ENCODE measurements at places on chromosomes 6 and 20.

GRCh38 chr6:38510205-38510604 is 129.5 kb downstream of the BTBD9 start:
- DNase-seq = no peak

GRCh38 chr20:40641809-40642208 is 47.2 kb downstream of the MAFB start:
- no peak for DNase-seq

- no peak for DNase-seq
Observed at GRCh38 chr6:149820506-149820905, 43.7 kb downstream of the LRP11 start.

- no peak for DNase-seq
Observed at GRCh38 chr6:132253211-132253610, 148.1 kb downstream of the MOXD1 start.

- DNase-seq = no peak
Observed at GRCh38 chr6:150546457-150546856, 53.2 kb upstream of the PLEKHG1 start.

GRCh38 chr6:54188846-54189245 is 77.6 kb downstream of the MLIP start:
- no peak for DNase-seq

GRCh38 chr6:160955508-160956295 is 35.9 kb upstream of the MAP3K4 start:
- DNase-seq = no peak

DNA sequence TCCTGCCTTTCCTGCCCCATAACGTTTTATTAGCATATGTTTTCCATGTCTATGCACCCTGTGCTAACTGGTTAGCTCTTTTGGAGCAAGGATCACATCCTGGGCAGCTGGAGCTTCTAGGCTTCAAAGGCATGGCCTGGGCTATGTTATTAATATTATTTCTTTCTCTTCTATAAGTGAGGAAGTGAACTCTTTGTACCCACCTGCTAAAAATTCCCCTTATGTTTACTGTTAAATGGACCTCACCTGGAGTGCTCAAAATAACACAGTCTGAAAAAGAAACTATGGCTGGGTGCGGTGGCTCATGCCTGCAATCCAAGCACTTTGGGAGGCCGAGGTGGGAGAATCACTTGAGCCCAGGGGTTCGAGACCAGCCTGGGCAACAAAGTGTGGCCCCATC is 97.8 kb downstream of the TNFAIP3 start:
- DNase-seq = no peak

DNA sequence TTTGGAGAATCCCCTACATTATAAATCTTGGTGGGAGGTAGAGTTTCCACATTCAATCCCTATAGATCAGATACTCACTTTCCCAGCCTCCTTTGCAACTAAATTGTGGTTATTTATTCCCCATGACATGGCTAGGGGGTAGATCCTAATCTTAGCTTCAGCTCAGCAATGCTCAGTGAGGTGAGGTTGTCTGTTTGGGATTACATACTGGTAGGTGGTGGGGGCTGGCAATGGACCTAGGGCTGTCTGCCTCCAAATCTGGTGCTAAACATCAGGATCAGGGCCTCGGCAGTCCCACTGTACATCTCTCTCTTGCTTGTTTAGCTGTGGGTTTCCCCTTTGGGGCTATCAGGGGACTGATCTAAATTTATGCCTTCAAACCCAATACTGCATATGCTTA is 45.8 kb upstream of the PMEPA1 start:
- DNase-seq = no peak

DNA sequence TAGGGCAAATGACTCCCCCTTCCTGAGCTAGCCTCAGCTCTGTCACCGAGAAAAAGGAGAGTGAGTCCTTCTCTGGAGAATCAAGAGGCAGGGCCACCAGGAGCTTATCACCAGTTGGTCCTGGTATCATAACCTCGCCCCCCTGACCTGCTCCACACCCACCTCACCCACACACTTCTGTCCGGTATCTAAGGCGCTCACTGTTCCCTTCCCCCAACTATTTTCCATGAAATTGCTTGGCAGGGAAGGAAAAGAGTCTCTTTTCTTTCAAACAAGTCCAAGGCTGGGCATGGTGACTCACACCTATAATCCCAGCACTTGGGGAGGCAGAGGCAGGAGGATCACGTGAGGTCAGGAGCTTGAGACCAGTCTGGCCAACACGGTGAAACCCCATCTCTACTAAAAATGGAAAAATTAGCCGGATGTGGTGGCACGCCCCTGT is 77.6 kb downstream of the ZMYND8 start:
- DNase-seq = no peak

GRCh38 chr20:37804584-37805566 is 98.1 kb upstream of the VSTM2L start:
- DNase-seq = no peak

DNA sequence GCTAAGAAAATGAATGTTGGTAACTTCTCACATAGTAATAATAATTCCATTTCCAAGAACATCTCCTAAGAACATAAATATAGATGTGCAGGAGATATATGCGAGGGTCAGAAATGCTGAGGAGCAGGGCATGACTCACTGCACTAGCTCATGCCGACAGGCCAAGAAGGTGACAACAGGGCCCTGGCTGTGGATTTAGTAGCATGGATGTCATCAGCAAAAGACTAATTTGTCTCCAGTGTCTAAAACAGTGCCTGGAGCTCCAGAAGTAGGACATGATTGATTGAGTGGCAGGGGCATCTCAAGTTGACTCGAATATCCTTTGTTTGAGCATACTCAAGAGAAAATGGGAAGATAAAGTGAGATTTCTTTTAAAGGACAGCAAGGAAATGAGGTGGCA is 207.0 kb upstream of the FOXA2 start:
- no peak for DNase-seq

DNA sequence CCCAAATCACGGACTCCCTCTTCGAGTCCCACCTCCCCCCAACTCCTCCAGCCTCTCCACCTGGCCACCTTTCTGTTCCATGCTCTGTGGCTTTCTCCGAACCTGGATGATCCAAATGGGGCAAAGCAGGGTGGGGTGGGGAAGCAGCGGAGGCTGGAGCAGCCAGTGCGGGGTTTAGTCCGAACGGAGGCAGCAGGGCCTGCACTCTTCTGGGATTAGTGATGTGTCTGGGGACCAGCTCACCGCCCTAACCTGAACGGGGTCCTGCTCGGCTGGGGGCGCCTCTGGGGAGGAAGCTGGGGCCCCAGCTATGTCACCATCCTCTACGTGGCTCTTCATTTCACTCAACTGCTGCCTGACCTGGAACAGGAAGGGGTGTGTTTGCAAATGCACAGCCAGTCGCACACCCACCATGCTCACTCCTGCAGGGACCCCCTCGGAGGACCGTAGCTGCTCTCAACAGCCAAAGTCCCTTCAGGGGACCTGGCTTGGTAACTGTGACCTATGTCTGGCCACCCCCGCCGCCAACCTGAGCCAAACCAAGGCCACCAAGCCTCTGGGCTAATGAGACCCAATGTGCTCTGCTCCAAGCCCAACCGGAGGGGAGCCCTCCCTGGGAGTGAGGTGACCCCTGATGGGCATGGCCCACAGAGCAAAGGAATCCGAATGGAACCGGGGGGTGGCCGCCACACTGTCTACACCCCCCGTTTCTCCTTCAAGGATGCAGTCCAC is 46.8 kb downstream of the DSTN start:
- DNase-seq = no peak

DNA sequence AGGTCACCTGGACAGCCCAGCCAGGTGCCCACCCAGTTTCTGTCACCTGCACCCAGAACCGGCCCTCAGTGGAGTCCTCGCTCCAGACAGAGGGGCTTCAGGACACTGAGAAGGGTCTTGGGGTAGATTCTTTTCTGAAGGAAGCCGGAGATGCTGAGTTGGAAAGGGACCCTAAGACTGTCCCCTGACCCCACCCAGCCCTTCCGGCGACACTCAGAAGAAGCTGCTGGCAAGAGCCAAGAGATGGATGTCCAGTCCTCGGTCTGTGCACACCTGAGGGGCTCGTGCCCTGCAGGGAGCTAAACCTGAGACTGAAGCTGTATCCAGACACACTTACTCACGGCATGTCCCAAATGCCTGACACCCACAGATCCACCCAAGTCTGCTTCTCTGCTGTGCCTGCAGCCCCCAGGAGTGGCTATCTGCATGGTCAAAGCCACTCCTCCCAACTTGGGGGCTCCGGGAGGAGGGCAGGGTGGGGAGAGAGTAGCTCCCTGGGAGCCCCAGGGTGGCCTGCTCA is 20.2 kb downstream of the NTSR1 start:
- no peak for DNase-seq

DNA sequence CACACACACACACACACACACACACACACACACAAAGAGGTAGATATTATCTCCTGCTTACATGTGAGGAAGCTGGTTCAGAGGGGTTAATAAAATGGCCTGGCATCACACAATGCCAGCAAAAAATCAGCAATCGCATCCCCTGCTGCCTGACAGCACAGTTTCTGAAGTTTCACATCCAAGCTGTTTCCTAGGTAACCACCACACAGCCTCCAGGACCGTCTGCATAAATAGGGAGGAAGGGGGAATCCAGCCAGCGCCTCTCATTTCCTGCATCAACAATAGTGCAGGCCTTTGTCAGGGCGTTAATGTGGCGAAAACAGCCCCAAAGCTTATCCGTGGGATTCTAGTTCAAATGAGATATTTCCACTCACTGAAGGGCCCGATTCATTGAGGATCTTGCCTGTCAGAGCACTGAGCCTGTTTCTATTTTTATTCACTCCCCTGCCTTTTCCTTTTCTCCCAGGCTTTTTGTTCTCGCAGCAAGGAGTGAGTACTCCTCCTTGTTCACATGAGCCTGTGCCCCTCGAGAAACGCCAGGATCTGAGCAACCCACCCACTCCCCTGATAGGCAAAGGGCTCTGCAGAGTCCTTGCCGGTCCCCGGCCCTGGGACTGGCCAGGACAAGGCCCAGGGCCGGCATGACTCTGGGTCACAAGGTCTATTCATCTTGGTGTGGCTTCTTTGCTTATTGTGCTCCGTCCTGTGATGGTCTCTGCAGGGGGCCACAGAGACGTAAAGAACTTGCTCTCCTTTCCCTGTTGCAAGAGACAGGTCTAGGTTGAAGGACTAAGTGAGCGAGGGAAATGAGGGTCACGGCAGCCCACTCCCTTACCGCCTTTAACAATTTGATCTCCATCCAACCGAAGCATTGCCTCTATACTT is 32.7 kb downstream of the TUBB2B start:
- DNase-seq = no peak

DNA sequence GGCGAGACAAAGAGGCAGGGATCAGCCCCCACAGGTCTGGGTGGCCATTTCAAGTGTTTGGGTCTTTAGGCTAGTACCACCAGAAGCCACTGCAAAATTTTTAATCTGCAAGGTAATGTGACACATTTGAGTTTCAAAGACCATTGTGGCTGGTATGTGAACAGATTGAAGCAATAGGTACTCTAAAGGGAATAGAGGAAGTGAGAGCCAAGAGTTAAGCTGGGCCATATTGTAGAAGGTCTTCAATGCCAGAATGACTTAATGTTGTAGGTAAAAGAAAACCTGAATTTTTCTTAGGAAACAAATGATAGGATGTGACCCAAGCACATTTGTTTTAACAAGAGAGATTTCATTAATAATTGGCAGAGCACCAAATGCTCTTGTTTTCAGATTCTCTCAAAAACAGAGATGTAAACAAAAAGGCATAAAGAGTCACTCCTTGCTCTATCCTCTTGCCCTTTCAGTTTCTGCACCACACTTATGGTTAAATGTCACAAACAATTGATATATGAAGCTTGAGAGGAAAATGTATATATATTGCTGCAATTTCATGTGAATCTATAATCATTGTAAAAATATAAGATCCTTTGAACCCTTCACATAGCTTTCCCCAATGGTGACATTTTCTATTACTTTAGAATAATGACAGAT is 307.1 kb upstream of the PLN start:
- no peak for DNase-seq

DNA sequence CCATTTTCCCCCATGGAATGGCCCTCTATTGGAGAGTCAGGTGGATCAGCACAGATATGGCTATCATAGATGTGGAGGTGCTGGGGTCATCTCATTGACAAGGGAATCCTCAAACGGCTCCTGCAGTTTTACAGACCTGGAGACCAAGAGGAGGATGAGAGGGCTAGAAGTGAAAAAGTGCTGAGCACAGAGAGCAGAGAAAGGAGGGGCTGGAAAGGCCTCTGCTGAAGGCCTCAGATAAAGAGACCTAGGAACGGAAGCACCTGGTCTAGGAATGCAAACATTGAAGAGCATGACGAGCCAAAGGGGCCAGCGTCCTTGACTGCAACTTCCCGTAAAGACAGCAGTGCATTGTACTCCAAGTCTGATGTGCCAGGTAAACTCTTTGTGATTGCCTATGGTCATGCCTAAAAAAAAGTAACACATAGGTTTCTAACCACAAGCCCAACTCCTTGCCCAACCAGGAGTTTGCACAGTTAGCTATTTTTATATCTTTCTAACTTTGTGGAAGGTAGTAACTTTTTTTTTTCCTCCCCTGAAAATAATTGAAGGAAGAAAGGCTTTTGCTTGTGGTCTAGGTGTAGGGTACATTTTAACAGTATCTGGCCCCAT is 15.2 kb downstream of the RSPH4A start:
- DNase-seq = no peak

GRCh38 chr20:824490-824889 is 9.0 kb upstream of the FAM110A start:
- no peak for DNase-seq

GRCh38 chr6:7543789-7544424 is 2.4 kb downstream of the DSP start:
- DNase-seq = no peak

DNA sequence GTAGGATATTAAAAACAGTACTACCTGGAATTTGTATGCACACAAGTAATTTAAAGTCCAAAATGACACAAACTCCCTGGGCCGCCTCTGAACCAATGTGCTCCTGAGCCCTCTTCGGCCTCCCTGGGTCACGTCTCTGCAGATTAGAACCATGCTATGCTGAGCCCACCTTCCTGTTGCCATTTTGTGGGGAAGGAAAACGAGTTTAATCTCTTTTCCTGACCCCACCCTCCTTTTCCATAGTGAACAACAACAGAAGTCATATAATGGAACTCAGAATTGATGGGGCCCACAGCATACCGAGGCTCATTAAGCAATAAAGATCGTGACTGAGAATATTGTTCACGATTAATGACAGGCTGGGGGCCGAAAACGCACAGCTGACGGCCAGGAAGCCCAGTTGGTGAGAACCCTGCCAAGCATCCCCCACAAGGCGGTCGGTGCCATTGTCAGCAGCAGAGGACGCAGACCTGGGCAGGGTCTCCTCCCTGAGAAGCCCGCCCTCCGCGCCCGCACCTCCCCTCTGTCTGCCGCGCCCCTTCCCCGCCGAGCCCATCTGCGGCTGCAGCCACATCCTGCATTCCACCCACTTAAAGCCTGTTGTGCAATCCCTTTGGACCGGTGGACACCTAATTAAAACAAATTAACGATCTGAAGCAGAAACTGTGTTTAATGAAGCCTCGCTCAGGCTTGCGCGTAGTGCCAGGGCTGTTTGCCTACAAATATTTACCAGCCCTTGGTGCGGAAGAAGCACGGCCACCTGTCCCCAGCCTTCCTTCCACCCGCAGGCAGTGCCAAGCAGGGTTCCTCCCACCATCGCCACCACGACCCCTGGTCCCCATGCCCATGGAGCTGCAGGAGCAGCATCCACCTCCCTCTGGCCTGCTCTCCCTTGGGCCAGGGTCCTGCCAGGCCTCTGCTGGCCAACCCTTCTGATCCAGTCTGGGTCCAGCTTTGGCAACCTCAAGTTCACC is 68.1 kb downstream of the DLL1 start:
- no peak for DNase-seq

Data from activated effector memory CD4-positive, alpha-beta T cell treated with Interleukin-2 at 50 U/mL for 16 hours (primary cell).